Esophagus muscularis mucosa (tissue), 4 donors: ENCODE measurements at places on chromosomes 3 and 15. TPM values are rescaled to one million over a fixed set of nuclear protein-coding genes. Genes with fewer than 3 reads are reported as not detected.
A peak's percentile ranks its signal among the peaks of the same experiment; 100 is the strongest.

The GPX1 gene
- total RNA-seq = 218 TPM

The SI gene
- not detected for total RNA-seq

GRCh38 chr15:81776976-81777375 lies 268.8 kb downstream of the MEX3B start:
- peak; percentile 53 for DNase-seq
- no peaks in the 10 kb centered on the region for H3K36me3 ChIP-seq
- H3K4me3 ChIP-seq = no peak overlapping the region
- no peak overlapping the region for H3K27ac ChIP-seq

DNA sequence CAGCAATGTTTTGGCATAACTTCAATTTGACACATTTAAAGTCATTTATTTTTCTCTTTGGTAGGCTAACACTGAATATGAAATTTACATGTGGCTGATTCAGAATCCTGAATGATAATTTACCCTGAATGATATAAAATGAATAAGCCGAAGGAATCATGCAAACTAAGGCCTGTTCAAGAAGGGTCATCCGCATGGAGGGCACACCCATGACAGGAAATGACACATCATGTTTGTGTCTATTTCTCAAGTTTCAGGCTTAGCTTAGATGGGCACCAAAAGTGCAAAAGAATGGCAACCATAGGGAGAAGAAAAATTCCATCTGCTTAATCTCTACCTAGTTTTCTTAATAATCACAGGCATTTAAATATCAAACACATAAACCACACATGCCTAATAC lies 141.5 kb downstream of the DUT start:
- peak; percentile 31 for DNase-seq
- H3K4me1 ChIP-seq = peaks cover 28% of the 10 kb centered on the region
- no peaks in the 10 kb centered on the region for H3K27me3 ChIP-seq
- H3K4me3 ChIP-seq = no peak overlapping the region
- peak overlapping the region; percentile 54 for H3K27ac ChIP-seq

DNA sequence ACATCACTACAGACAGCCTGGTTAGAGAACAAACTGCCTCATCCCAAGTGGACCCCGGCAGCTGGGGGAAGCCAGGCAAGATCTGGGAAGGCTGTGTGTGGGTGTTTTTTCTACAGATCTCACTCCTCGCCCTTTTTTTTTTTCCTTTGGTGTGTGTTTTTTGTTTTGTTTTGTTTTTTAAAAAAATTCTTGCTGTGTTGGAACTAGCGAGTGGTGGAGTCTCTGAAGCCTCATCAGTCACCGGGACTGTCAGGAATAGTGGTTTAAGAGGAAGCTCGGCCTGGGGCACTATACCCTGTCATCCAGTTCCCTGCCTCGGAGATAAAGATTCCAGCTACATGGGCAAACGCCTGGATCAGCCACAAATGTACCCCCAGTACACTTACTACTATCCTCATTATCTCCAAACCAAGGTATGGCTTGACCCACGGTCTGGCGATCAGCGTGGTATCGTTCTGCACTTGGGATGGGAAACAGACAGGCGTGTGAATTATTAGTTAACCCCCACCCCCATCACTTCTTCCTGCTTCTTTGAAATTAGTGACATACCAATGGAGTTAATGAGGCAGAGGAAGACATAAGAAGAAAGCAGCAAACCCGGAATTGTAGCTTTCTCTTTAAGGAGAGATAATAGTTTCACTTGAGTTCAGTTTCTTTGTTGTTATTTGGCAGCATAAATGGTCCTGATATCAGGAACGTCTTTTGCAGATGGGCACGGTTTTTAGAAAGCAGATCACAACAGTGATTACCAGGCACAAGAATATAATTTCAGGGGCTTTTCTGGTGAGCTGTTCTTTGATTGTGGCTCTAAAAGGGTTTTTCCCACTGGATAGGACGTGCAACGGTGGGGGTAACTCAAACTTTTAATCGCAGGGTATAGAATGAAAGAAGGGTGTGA lies 722 bp downstream of the RBMS3 start:
- H3K4me1 ChIP-seq = peaks cover 3% of the 10 kb centered on the region
- H3K27ac ChIP-seq = peak overlapping the region; percentile 90
- peak overlapping the region; percentile 74 for H3K4me3 ChIP-seq
- no peak for DNase-seq

DNA sequence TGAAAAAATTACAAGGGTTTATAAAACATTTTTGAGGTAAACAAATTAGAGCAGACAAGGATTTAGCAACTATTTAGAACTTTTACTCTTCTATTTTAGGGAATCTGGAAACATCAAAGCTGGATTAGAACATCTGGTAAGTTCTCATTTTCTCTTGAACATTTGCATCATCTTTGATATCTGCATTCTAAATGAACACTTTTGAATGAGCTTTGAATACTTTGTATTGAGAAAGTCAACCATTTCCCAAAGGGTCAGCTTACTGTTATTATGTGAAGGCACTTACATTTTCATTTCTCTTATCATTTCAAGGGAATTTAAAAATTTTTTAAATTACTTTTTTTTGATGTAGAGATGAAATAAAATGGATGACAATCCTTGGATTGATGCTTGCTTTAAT lies 188.1 kb downstream of the RSRC1 start:
- no peak overlapping the region for H3K27ac ChIP-seq
- no peaks in the 10 kb centered on the region for H3K36me3 ChIP-seq
- no peaks in the 10 kb centered on the region for H3K27me3 ChIP-seq
- no peak for DNase-seq

- H3K4me3 ChIP-seq = no peak overlapping the region
- DNase-seq = no peak
- peaks cover under 1% of the 10 kb centered on the region for H3K4me1 ChIP-seq
- H3K36me3 ChIP-seq = no peaks in the 10 kb centered on the region
- H3K27ac ChIP-seq = no peak overlapping the region
These were observed 172.6 kb downstream of the TBC1D2B start for GRCh38 chr15:77904901-77905300.

DNA sequence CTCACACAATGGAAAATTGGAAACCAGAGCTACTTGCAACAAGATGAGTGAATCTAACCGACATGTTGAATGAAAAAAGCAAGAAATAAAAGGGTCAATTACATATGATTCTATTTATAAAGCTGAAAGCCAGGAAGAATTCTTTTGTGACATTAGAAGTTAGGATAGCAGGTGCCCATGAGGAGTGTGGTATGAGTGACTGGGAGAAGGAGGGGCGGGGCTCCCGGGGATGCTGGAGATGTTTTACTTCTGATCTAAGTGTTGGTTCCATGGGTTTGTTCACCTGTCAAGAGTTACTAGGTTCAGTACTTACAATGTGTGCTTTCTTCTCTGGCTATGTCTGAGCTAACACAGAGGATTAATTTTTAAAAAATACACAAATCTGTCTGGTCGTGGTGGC lies 60.8 kb downstream of the NSMCE3 start:
- no peaks in the 10 kb centered on the region for H3K4me1 ChIP-seq
- no peak overlapping the region for H3K4me3 ChIP-seq
- no peaks in the 10 kb centered on the region for H3K27me3 ChIP-seq
- no peak overlapping the region for H3K27ac ChIP-seq
- no peaks in the 10 kb centered on the region for H3K36me3 ChIP-seq

DNA sequence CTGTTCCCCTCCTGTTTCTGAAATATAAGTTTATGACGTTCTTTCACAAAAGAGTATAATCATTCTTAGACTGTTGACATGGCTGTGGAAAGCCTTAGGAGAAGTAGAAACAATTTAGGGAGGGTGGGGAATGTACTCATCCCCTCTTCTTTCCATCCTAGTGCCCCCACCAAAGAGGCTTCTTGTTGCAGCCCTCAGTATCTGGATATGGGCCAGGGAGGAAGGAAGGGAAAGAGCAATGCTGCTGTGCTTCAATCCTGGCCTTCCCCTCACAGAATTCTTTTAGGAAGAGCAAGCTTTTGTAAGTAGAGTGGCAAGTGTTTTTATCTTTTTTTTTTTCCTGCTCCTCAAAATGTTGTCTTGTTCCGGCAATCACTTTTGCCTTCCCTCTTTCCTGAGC lies 1.7 kb downstream of the INAFM2 start:
- DNase-seq = no peak
- H3K27me3 ChIP-seq = no peaks in the 10 kb centered on the region
- peaks cover 84% of the 10 kb centered on the region for H3K4me1 ChIP-seq
- peaks cover 5% of the 10 kb centered on the region for H3K36me3 ChIP-seq
- H3K4me3 ChIP-seq = peak overlapping the region; percentile 86
